LNCaP clone FGC (cell line): ENCODE measurements at places on chromosomes 12 and 14.

DNA sequence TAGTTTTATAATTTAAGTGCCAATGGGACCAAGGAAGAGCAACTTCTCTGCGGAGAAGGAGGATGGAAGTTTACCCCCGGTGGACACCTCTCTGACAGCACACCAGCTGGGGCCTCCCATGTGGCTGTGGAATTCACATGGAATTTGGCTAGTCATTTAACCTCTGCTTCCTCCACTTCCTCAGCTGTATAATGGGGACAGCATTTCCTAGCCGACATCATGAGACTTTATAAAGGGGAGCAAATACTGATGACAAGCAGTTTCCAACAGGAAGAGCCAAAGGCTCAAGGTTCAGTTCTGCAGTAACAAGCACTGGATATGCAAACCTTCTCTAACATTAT, 7.5 kb downstream of the DUSP6 start:
- no peak for DNase-seq

- no peak for DNase-seq
Observed at GRCh38 chr14:75570797-75571196, 7.6 kb upstream of the FLVCR2 start.

GRCh38 chr12:112419297-112420133, 768 bp downstream of the PTPN11 start:
- DNase-seq = no peak

DNA sequence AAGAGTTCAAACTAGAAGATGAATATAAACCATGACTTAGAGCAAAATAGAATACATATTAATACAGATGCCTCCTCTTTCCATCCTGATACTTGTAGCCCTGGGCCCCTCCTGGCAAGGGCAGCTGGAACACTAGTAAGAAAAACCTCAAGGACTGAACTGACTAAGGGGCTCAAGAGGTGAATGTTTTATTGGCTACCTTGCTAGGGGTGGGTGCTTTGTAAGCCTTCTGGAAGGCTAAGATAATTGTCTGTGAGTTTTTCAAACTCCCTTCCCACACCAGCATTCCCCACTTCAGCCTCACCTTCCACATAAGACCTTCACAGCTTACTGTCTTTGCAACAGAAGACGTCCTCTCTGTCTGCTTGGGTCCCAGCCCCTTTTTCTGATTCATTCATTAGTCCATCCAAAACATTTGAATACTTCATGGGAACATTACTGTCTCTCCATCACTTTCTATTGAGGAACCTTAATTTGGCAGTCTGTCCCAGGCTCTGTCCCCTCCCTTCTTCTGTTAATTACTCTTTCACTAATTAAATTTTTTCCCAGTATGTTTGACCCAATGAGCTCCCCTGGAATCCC, 1.1 kb upstream of the MARCHF9 start:
- no peak for DNase-seq

DNA sequence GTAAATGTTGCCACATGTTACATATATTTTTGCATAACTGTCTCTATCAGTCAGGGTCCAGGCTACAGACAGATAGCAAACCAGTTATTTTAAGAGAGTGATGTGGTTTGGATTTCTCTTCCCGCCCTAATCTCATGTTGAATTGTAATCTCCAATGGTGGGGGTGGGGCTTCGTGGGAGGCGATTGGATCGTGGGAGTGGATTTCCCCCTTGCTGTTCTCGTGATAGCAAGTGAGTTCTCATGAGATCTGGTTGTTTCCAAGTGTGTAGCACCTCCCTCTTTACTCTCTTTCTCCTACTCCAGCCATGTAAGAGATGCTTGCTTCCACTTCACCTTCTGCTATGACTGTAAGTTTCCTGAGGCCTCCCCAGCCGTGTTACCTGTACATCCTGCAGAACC, 704.2 kb upstream of the TBX3 start:
- no peak for DNase-seq

- no peak for DNase-seq
Observed at GRCh38 chr12:46369474-46370379, 2.8 kb downstream of the SLC38A2 start.

GRCh38 chr12:117331691-117332090, 29.7 kb downstream of the NOS1 start:
- DNase-seq = no peak

DNA sequence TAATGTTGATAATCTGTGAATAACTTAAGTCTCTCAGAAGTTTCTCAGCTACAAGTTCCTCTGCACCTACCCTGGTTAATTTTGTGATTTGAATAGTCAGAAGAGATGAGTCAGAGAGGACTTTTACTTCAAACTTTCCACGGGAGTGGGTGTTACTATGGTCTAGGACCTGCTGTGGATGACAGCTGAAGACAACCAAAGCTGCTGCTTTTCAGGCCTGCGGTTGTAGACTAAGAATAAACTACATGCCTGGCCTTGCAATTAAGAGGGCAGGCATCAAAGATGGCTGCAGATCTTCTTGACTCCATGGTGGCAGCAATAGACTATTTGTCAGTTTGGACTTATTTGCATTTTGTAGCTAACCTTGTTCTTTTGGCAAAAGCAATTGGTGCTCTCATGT, 227.1 kb upstream of the KRR1 start:
- no peak for DNase-seq

DNA sequence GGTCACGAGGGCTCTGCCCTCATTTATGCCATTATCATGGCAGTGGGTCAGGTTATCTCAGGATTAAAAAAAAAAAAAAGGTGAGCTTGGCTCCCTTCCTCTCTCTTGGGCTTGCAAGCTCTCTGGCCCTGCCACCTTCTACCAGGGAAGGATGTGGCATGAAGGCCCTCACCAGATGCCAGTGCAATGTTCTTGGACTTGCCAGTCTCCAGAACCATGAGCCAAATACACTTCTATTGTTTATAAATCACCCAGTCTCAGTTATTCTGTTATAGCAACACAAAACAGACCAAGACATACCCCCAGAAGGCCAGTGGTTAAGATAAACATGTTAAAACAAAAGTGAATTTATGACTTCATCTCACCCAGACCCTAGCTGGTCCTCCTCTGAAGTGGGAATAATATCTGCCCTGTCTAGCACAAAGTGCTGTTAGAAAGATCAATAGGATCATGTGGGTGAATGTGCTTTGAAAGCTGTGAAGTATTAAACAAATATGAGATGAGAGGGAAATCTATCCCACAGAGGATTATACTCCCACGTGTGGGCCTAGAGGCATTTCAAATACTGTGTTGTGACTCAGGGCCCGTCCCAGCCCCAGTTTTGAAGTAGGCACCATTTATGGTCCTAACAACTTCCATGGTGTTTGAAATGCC, 88.6 kb downstream of the NINJ2 start:
- DNase-seq = no peak

GRCh38 chr14:77556946-77557345, 58.3 kb upstream of the ISM2 start:
- DNase-seq = no peak

DNA sequence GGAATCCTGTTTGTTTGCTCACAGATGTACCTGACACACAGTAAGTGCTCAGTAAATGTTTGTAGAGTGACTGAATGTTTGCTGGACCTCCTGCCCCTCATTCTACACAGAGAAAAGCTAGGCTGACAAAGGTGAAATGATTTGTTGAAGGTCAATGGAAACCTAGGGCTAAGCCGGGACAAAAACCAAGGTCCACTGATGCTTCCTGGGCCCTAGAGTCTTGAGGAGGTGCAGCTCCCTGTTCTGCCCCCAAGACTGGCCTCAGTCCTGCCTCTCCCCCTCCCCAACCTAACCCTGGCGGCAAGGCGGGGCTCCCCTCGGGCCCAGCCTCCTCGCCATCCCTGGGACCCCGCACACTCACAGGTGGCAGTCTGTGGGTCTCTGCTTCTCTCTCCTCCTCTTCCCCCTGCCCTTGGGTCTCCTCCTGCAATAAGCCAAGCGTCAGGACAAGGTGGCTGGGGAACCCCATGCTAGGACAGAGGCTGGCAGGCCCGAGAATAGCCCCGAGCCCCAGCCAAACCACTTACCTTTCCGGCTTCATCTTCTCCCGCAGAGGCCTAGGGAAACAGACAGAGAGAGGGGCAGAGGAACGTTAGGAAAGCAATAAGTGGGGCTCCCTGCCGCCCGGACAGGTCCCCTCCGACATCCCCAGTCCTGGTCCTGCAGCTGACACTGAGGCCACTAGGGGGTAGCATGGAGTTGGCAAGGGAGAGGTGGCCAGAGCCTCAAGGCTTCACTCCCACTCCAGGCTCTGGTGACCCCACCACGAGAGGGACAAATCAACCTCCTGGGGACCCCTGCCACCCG, 9.3 kb downstream of the PGF start:
- peak; percentile 42 for DNase-seq

DNA sequence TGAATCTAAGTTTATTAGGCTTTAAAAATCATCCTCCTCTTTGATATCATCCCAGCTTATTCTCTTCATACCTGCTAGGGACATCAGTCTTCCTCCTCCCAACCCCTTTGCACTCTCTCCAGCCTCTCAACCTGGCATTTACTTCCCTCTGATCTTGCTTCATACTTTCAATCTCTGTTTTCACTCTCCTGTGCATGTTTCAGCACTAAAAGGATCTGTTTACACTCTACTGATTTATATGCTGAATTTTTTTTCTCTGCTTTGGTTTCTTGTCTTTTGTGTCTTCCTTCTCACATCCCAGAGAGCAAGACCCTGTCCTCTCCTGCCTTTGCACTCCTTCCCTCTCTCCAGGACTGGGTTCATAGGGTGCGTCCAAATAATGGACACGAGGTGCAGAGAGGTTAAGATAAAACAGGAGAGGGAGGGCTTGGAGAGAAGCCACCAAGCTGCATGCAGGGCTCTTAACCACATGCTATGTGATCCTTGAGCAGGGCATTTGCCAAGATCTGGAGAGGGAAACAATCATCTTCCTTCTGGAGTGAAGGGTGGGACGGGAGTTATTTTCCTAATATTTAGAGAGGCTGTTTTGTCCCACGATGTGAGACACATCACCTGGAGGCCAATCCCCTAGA, 3.0 kb upstream of the CISTR start:
- peak; percentile 88 for DNase-seq

DNA sequence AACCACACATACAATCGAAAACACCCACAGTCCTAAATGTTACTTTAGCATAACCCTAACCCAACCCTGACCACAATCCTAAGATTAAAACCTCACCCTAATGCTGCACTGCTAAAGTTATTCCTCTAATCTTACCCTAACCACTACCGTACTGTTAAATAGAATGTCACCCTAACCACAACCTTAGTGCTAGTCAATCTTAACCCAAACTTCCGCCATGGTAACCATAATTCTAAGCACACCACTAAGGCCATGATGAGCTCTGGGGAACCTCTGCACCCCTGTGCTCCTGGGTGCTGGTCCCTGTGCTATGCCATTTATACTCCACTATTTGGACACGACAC, 38.0 kb downstream of the LTBP2 start:
- no peak for DNase-seq

DNA sequence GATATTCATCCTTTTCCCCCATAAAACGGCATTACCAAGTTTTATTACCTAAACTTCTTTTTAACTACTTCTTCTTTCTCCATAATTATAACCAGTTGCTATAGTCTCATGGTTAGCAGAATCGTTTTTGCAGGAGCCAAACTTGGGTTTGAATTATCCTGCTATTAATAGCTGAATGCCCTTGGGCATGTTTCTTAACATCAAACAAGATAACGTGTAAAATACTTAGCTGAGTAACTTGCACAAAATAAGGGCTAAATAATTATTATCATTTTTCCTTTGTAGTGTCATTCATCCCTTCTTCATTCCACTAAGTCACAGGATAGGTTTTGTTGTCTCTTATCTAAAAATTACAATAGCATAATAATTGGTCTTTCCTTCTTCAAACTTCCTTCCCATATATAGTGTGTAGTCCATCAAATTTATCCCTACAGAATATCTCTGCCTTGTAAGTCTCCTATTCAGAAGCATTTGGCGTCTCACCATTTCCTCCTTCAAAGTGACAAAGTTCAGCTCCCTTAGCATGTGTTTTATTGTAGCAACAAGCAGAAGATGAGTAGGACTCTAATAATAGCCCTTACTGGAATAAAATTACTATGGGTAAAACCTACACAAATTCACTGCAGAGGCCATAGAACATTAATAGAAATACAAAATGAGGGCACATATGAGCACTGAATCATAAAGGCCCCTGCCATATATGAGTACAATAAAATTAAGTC, 63.8 kb downstream of the FAR2 start:
- DNase-seq = no peak

GRCh38 chr12:115044073-115044472, 360.1 kb upstream of the TBX3 start:
- DNase-seq = no peak

DNA sequence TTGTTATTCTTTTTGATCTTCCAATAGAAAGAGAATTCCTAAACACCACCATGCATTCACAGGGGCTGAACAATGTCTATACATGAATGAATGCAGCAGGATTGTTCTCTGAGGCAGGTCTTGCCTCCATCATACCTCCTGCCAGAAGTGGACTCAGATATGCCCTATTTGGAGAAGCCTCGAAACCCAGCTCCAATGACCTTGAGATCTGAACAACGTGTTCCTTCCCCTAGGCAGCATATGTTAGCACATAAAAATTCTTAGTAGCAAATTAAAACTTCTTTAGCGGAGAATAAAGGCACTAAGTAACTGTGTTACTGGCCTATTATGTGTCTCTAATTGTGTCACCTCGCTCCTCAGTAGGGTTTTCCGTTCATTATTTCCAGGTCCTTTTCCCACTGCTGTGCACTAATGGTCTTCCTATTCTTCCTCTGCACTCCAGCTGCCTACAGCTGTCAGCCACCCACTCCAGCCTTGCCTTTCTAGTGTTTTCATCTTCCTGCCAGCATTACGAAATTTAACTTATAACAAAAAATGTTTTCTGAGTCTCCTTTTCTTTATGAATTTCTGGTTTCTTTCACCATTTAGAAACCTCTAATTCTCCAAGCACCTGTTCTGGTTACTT, 62.6 kb upstream of the IGF1 start:
- DNase-seq = no peak

GRCh38 chr12:125113789-125114188, 48.6 kb downstream of the AACS start:
- DNase-seq = no peak

- no peak for DNase-seq
Observed at GRCh38 chr14:101072070-101072469, 168.5 kb upstream of the RTL1 start.
